ENCODE measurements at places on chromosomes 7 and 10. TPM values are rescaled to one million over a fixed set of nuclear protein-coding genes. Genes with fewer than 3 reads are reported as not detected.
A peak's percentile ranks its signal among the peaks of the same experiment; 100 is the strongest.

Gene ACBD5
- total RNA-seq = 15.2 TPM

DNA sequence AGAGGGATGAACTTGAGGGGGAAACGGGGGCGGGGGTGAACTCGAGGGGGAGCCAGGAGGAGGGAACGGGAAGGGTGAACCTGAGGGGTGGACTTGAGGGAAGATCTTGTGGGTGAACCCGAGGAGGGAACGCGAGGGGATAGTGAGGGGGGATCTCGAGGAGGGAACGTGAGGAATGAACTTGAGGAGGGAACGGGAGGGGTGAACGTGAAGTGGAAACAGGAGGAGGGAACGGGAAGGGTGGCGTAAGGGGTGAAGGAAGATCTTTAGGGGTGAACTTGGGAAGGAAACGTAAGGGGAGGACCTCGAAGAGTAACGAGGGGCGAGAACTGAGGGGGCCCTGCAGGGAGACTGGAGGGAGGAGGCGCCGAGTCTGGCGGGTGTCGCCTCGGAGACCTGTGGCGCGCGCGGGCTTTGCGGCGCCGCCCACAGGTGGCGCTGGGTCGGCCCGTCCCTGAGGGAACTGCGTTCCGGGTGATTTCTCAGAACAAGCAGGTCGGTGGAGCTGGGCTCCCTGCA, 651 bp downstream of the MYO3A start:
- ATAC-seq = no peak

Gene BMPER
- not detected for total RNA-seq

GRCh38 chr10:98135222-98135899, 904 bp downstream of the R3HCC1L start:
- ATAC-seq = no peak

- peak; percentile 2 for ATAC-seq
Observed at GRCh38 chr7:26202019-26202990, 760 bp downstream of the CBX3 start.

GRCh38 chr10:43078986-43079273, 2.1 kb downstream of the RET start:
- no peak for ATAC-seq

Gene IGF2BP3
- 3.9 TPM for total RNA-seq

DNA sequence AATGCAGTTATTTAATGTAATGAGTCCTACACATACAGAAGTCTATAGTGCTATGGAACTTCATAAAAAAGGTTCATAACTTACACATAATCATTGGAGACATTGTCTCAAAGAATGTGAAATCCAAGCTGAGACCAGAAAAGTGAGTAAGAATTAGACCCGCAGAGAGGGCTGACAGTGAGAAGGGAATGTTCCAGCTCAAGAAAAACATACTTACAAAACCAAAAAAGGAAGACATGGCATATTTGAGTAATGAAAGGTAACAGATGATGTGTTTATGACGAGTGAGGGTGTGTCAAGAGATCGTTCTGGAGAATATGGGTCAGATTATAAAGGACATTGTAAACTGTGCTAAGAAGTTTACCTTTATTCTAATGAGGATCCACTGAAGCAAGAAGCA, 566.5 kb downstream of the ATRNL1 start:
- no peak for ATAC-seq

Gene VWA2
- 3.5 TPM for total RNA-seq

GRCh38 chr10:511101-511848, 178.2 kb downstream of the DIP2C start:
- peak; percentile 96 for ATAC-seq

DNA sequence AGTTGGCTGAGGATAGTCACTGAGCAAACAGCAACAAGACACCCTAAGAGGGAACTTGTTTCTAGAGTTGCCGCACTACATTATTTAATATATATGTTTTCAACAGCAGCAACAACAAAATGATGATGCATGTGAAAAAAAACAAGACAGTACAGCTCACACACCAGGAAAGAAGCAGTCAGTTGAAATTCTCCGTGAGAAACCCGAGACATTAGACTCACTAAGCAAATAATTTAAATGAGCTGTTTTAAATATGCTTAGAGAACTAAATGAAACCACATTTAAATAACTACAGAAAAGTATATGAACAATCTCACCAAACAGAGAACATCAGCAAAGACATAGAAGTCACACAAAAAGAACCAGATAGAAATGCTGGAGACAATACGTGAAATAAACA, 426.3 kb upstream of the PFKP start:
- ATAC-seq = no peak
